ENCODE measurements at places on chromosomes 11 and 22. TPM values are rescaled to one million over a fixed set of nuclear protein-coding genes. Genes with fewer than 3 reads are reported as not detected.
A peak's percentile ranks its signal among the peaks of the same experiment; 100 is the strongest.

The SLC25A18 gene
- total RNA-seq, result not detected

The JAML gene
- total RNA-seq, result 363 TPM

The DERL3 gene
- 5.4 TPM for total RNA-seq

The CNTF gene
- 3.4 TPM for total RNA-seq

DNA sequence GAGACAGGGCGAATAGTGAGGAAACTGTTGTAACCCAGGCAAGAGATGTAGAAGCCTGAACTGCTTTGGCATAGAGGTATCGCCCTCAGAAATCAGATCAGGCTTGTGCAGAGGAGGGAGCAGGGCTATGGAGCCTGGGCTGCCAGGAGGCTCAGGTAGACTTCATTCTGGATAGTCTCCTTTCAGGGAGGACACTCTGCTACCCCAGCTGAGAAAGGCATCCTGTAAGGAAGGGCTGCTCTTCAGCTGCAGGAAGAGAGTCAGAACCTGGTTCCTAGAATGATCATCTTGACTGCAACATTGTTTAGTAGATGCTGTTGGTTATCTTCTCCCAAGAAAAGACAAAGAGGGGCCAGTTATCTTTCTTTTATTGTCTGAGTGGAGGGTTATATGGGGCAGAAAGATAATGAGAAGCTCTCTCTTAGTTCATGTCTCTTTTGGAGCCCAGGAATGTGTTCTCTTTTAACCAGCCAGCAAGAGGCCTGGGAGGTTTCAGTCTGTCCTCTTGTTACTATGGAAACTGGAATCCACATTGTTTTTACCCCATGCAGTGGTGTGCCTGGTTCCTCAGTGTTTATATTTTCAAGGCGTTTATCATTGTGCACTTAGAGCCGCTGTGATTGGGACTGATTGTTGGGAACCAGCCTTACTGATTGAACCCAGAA, 95.7 kb downstream of the STIM1 start:
- peaks cover 94% of the 10 kb centered on the region for H3K4me1 ChIP-seq
- DNase-seq, result no peak
- no peaks in the 10 kb centered on the region for H3K36me3 ChIP-seq
- H3K27ac ChIP-seq, result peak overlapping the region; percentile 0

DNA sequence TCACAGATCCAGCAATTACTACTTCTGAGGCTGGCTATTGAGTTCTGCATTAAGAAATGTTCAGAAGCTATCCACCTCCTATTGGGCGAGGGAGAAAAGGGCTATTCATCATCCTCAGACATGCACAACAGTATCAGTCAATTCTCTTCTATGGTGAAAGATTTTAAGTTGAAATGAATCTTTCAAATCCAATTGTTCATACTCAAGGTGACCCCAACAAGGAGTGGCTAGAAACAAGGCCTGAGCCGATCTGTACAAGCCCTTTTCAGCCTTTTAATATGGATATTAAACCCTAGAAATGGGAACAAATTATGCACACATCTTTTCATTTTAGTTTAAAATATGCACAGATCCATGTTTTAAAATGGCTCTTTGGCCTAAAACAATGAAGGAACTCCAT, 303.5 kb upstream of the PITPNB start:
- H3K4me1 ChIP-seq, result no peaks in the 10 kb centered on the region
- H3K4me3 ChIP-seq, result no peak overlapping the region
- no peak for DNase-seq
- H3K27me3 ChIP-seq, result no peaks in the 10 kb centered on the region
- H3K27ac ChIP-seq, result no peak overlapping the region

GRCh38 chr11:16262645-16262955, 93.7 kb downstream of the SOX6 start:
- H3K36me3 ChIP-seq, result no peaks in the 10 kb centered on the region
- DNase-seq, result no peak
- no peaks in the 10 kb centered on the region for H3K4me1 ChIP-seq
- no peaks in the 10 kb centered on the region for H3K27me3 ChIP-seq
- no peak overlapping the region for H3K27ac ChIP-seq

DNA sequence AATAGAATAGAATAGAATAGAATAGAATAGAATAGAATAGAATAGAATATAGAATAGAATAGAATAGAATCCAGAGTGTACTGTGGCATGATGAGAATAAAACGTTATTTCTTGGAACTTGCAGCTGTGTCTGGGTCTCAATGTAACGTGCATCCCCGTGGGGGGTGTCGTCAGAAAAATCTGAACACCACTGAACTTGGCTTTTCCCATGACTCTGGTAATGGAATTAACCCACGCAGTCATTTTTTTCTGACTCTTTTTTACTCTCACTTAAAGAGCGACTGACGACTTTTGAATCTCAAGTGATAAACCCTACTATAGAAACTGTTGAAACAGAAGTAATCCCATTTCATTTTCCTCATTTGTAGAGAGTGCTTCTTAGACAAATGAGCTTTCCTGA, 92.4 kb upstream of the BID start:
- H3K27ac ChIP-seq, result no peak overlapping the region
- H3K36me3 ChIP-seq, result no peaks in the 10 kb centered on the region
- DNase-seq, result no peak
- H3K27me3 ChIP-seq, result no peaks in the 10 kb centered on the region
- H3K4me3 ChIP-seq, result no peak overlapping the region
- H3K4me1 ChIP-seq, result no peaks in the 10 kb centered on the region

GRCh38 chr11:8234425-8234821, 29.3 kb downstream of the LMO1 start:
- DNase-seq, result no peak
- no peaks in the 10 kb centered on the region for H3K4me1 ChIP-seq
- no peak overlapping the region for H3K4me3 ChIP-seq
- no peaks in the 10 kb centered on the region for H3K27me3 ChIP-seq
- no peak overlapping the region for H3K27ac ChIP-seq

DNA sequence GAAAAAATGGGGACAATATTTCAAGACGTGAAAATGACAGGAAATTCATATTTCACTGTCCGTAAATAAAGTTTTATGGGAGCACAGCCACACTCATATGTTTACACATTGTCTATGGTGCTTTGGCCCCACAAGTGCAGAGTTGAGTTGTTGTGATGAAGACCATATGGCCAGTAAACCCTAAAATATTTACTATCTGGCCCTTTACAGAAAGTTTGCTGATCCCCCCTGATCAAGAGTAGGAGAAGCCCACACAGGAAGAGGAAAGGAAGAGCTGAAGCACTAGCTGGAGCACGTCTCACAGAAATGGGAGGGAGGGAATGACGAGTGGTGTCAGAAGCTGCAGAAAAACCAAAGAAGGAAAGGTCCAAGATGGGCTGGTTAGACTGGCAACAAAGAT, 78.8 kb downstream of the TNRC6B start:
- no peaks in the 10 kb centered on the region for H3K27me3 ChIP-seq
- no peak overlapping the region for H3K27ac ChIP-seq
- H3K4me1 ChIP-seq, result peaks cover 19% of the 10 kb centered on the region
- no peak for DNase-seq
